ENCODE measurements at places on chromosomes 11 and 22. TPM values are rescaled to one million over a fixed set of nuclear protein-coding genes. Genes with fewer than 3 reads are reported as not detected.

Gene NCF4
- total RNA-seq, result not detected

Gene FAM83F
- 1.1 TPM for total RNA-seq

Gene CAVIN3
- total RNA-seq, result 5.9 TPM

Gene C11orf87
- total RNA-seq, result 0.27 TPM

Gene EXPH5
- total RNA-seq, result 0.44 TPM

GRCh38 chr22:20405291-20405930, 11.5 kb downstream of the ZNF74 start:
- DNase-seq, result no peak
- no peaks in the 10 kb centered on the region for H3K4me1 ChIP-seq
- H3K4me3 ChIP-seq, result no peak overlapping the region
- H3K36me3 ChIP-seq, result peaks cover 6% of the 10 kb centered on the region
- peaks cover 2% of the 10 kb centered on the region for H3K27me3 ChIP-seq

DNA sequence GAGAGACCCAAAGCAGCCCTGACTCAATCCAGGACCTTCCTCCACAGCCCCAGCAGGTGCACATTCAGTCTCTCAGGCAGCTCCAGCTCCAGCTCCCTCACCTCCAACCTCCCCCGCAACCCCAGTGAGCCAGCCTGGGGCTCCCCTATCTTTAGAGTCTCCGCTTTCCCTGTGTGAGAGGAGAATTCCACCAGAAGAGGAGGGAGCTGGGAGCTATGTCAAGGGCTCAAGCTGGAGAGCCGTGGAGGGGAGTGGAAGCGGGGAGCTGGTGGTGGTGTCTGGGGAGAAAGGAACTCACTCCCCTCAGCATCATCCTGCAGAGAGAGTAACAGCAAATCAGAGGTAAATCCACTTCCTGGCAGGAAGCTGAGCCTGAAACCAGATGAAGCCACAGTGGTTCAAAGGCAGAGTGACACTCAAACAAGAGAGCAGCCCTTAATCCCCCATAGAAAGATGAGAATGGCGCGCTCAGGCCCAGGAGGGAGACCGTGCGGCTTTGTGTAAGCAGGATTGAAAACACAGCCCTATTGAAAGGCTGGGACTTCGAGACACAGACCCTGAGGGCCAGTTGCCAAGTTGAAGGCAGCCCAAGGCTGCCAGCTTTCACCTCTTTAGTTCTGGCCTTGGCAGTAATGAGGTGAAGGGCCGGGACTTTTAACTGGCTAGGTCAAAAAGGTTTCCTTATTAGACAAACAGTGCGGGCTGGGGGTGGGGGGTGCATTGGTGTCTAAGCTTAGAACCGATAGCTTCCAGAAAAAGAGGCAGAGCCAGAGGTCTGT, 21.4 kb upstream of the CDON start:
- H3K36me3 ChIP-seq, result no peaks in the 10 kb centered on the region
- no peak overlapping the region for H3K4me3 ChIP-seq
- peaks cover 2% of the 10 kb centered on the region for H3K4me1 ChIP-seq

DNA sequence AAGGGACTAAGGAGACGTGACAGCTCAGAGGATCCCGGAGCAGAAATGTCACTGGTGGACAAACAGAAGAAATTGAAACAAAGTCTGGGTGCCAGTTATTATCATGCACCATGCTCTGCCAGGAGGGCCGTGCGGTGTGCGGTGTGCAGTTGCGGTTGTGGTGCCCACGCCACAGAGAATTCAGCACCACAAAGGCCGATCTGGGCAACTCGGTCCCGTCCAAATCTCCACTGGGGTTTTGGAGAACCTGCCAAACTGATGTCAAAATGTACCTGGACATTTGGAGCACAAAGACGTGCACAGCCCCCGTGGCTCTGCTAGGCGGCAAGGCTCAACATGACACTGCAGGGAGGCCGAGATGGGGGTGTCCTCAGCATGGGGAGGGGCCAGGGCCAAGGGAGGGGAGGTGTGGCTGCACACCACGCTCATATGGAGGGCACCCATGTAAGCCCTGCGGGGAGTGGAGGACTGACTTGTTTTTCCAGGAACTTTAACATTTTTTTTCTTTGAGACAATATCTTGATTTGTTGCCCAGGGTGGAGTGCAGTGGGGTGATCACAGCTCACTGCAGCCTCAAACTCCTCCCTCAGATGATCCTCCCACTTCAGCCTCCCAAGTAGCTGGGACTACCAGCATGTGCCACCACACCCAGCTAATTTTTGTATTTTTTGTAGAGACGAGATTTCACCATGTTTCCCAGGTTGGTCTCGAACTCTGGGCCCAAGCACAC, 39.4 kb downstream of the GNB1L start:
- no peak overlapping the region for H3K4me3 ChIP-seq
- H3K4me1 ChIP-seq, result peaks cover 11% of the 10 kb centered on the region
- H3K36me3 ChIP-seq, result peaks cover 3% of the 10 kb centered on the region
- H3K27ac ChIP-seq, result no peak overlapping the region
- no peak for DNase-seq

DNA sequence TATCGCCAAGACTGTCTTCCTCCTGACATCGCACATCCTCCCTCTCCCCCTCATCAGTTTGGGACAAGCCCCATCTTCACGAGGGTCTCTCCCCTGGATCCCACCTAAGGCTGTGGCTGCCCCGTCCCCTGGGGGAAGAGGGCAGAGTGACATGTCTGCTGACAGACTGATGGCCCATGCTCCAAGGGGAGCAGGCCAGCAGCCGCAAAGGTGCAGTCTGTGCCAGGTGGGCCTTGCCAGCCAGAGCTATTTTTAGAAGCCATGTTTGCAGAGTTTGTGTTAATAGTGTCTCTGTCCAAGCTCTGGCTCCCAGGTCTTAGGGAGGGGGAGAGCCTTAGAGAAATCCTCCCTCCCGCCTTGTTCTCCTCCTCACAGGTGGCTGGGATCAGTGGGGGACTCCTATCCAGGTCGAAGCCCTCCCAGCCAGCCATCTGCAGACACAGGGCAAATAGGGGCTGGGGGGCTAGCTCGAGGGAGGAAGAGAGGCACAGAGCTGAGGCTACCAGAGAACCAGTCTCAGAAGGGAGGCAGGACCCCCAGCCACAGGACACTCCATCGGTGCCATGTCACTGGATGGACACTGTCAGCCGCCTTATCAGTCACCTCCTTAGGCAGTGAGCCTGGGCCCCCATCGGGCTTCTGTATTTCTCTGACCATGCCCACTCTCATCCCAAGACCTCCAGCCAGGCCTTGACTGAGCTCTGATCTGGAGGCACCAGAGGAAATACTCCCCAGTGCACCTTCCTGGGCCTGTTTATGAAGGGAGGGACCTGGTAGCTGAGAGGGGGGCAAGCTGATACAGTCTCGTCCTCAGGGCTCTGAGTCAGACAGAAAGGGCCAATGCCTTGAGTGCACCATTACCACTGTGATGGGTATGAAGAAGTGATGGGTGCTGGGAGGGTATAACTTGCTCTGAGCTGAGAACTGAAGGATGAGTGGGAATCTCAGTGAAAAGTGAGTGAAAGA, 49.3 kb downstream of the CHRDL2 start:
- peaks cover 5% of the 10 kb centered on the region for H3K4me1 ChIP-seq
- H3K27ac ChIP-seq, result no peak overlapping the region
- H3K36me3 ChIP-seq, result no peaks in the 10 kb centered on the region
- no peak for DNase-seq

GRCh38 chr11:13602844-13603243, 65.6 kb upstream of the FAR1 start:
- H3K36me3 ChIP-seq, result no peaks in the 10 kb centered on the region
- no peaks in the 10 kb centered on the region for H3K27me3 ChIP-seq
- DNase-seq, result no peak
- H3K4me1 ChIP-seq, result no peaks in the 10 kb centered on the region
- H3K27ac ChIP-seq, result no peak overlapping the region
- H3K4me3 ChIP-seq, result no peak overlapping the region

DNA sequence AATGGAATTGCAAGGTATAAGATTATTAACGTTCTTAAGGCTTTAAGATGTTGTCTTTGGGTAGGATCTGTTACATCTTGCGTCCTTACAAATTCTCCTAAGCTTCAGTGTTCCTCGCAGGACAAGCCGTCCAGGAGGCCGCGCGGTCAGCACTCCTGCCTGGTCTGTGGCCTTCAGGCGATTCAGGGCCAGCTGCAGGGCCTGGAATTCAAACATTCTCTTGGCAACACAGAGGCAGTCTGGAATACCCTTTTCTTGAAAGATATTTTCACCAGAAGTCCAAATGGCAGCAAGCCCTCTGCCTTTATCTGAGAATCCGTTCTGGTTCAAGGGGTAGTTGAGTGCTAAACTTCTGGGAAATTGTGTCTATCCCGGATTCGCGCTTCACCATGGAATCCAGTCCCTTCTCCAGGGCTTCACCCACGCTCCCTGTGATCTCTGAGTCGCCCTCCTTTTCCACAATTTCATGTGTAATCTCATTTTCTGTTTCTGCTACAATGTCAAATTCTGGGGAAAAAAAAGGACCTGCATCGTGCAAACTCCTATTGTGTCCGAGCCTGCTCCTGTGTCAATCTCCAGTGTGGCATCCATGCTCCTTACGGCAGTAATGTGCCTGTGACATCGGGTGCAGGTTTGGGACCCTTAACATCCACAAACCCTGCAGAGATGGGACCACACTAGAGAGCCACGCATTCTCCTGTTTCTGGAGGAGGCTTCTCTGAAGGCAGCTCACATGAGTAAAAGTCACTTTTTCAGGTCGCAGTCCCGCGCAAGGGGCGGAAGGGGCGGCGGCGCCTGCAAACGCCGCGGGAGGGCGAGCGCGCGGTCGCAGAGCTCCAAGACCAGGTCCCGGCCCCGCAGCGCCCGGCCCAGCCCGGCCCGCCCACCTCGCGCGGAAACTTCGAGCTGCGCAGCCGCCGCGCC, 25.4 kb upstream of the SORL1 start:
- peak overlapping the region; percentile 69 for H3K4me3 ChIP-seq
- H3K36me3 ChIP-seq, result peaks cover 6% of the 10 kb centered on the region
- peaks cover 3% of the 10 kb centered on the region for H3K27me3 ChIP-seq
- H3K27ac ChIP-seq, result no peak overlapping the region
- peak; percentile 62 for DNase-seq
- no peaks in the 10 kb centered on the region for H3K4me1 ChIP-seq

DNA sequence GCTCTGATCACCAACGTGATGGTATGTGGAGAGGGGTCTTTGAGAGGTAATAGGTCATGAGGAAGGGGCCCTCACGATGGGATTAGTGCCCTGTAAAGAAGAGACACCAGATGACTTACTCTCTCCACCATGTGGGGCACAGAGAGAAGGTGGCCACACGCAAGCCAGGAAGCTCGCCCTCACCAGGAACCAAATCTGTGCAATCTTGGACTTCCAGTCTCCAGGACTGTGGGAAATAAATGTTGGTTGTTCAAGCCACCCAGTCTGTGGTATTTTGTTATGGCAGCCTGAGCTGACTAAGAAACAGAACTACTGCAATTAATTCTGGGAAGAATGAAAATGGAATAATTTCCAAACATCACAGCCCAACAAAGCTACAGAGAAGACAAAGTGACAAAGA, 117.5 kb downstream of the SNX19 start:
- peaks cover 10% of the 10 kb centered on the region for H3K36me3 ChIP-seq
- DNase-seq, result no peak
- peaks cover 2% of the 10 kb centered on the region for H3K27me3 ChIP-seq
- no peaks in the 10 kb centered on the region for H3K4me1 ChIP-seq
- no peak overlapping the region for H3K27ac ChIP-seq

DNA sequence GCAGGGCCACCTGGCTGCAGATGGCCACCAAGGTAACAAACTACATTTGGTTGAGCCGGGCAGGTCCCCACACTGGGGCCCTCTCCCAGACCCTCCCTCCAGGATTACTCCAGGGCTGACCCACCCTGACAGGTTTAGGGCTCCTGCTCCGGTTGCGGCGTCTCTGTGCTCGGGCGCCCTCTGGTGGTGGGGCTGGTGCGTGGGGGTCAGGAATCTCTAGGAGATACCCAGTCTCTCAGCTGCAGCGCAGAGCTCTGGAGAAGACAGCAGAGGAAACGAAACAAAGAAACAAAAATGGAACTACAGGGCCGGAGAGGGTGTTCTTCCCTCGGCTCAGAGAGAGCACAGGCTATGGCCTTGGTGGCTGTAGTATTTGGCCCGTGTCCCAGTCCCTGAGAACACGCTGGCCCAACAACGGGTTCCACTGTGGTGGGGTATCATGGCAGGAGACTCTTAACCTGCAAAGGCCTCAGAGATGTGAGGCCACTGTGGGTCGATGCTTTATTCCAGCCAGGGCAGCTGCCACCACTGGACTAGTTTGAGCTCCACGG, 2.4 kb downstream of the C11orf96 start:
- H3K4me3 ChIP-seq, result peak overlapping the region; percentile 99
- DNase-seq, result peak; percentile 85
- H3K4me1 ChIP-seq, result peaks cover 31% of the 10 kb centered on the region
- peak overlapping the region; percentile 88 for H3K27ac ChIP-seq
- peaks cover 28% of the 10 kb centered on the region for H3K27me3 ChIP-seq
